Stimulated activated CD4-positive, alpha-beta T cell treated with anti-CD3 and anti-CD28 coated beads, Interleukin-15, amount 100 ng/mL, for 1 hour (primary cell): ENCODE measurements at places on chromosomes 13 and 19.

GRCh38 chr19:51398096-51398704 is 7.8 kb upstream of the C19orf84 start:
- no peak for DNase-seq

- no peak for DNase-seq
These were observed 53.4 kb downstream of the ABCC4 start for GRCh38 chr13:95247852-95248251.

- no peak for DNase-seq
These were observed 16.1 kb downstream of the LIG1 start for GRCh38 chr19:48154003-48154402.

- DNase-seq = no peak
These were observed 184.9 kb downstream of the GGACT start for GRCh38 chr13:100403675-100404074.

GRCh38 chr13:96248103-96248502 is 158.2 kb downstream of the HS6ST3 start:
- DNase-seq = no peak

DNA sequence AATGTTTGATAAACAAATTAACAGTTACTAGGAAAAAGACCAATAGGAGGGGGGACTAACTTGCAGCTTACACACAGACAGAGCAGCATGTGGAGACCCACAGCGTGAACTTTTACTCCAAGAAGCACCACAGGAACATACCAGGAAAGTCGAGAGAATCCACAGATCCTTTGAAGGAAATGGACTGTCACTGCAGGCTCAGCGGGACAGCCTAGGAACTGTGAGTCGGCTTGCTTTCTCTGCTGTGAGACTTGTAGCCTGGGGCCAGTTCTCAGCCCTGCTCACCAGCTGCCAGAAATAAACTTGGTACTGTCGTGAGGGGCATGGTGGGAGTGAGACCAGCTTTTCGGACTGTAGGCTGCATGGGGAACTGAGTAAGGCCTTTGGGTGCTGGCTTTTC is 1211.5 kb downstream of the PCDH17 start:
- DNase-seq = no peak

DNA sequence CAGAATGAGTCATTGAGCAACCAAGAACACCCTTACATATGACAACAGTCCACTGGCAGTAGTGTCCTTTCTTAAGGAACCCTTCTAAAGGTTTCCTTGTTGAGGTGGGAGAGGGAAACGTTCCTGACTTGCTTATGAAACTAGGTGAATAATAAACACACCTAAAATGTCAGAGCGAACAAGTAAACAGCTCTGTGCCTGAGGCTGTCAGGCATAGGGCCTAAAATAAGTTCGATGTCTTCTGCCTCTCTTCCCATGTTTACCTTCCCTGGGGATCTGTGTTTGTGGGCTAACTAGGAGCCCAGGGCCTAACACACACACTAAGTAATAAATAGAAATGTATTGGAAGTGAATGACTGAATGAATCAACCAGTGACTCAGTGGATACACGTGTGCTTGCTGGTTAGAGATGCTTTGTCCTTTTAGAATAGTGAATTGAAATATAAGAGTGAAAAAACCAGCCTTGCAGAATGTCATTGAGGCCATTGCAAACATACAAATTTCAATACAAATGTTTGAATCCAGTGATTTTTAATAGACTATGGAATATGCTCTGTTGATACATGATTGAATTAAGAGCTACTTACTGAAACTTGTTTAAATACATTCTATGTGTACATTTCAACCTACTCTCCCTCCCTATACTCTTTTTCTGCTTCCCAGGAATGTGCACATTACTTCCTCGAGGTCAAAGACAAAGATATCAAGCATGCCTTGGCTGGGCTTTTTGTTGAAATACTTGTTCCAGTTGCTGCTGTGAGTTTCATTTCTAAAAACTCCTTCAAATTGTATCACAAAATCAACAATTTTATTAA is 102.9 kb downstream of the FRY start:
- no peak for DNase-seq

GRCh38 chr13:76293346-76293745 is 592.9 kb downstream of the KCTD12 start:
- DNase-seq = no peak

DNA sequence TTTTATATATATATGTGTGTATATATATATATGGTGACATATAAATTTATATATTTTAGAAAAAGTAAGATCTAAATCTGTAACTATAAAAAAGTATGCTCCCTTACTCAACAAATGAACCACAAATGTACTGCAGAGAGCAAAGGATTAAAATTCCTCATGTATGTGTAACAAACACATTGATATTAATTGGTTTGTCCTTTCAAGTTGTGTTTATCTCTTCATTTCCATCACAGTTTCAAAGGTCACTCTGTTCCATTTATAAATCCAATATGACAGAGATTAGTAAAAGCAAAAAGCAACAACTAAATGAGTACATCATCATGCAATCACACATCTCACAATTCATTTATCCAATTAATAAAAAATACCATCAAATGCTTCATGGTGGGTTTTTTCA is 247.9 kb downstream of the DACH1 start:
- DNase-seq = no peak

- DNase-seq = no peak
These were observed 27.6 kb downstream of the MAU2 start for GRCh38 chr19:19348266-19348665.

DNA sequence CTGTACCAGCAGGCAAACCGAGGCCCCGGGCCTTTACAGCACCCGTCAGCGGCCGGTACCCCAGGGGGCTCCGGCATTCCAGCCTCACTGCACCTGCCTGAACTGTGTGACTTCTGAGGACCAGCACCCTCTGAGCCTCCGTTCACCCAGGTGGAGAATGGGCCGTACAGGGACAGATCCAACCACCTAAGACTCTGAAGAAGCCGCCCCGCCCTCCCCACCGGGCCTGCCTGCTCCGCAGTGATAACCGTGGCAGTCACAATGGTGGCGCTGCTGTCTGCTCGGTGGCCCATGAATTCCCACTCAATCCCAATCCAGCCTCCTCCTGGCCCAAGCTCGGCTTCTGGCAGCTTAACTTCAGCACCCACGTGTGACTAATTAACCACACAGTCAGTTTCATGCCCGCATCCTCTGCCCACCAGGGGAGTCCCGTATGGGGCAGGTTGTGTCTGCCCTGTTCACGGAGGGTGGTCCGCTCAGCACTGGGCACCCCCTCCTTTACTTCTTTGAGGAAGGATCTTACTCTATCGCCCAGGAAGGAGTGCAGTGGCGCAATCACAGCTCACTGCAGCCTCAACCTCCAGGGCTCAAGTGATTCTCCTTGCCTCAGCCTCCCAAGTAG is 3.4 kb downstream of the TCF3 start:
- DNase-seq = no peak

- no peak for DNase-seq
These were observed 3.0 kb upstream of the TEKTIP1 start for GRCh38 chr19:3535981-3536380.
